ENCODE measurements at places on chromosomes 11 and 22.
A peak's percentile ranks its signal among the peaks of the same experiment; 100 is the strongest.

GRCh38 chr22:43289976-43290721 is 53.0 kb downstream of the SCUBE1 start:
- DNase-seq, result no peak

DNA sequence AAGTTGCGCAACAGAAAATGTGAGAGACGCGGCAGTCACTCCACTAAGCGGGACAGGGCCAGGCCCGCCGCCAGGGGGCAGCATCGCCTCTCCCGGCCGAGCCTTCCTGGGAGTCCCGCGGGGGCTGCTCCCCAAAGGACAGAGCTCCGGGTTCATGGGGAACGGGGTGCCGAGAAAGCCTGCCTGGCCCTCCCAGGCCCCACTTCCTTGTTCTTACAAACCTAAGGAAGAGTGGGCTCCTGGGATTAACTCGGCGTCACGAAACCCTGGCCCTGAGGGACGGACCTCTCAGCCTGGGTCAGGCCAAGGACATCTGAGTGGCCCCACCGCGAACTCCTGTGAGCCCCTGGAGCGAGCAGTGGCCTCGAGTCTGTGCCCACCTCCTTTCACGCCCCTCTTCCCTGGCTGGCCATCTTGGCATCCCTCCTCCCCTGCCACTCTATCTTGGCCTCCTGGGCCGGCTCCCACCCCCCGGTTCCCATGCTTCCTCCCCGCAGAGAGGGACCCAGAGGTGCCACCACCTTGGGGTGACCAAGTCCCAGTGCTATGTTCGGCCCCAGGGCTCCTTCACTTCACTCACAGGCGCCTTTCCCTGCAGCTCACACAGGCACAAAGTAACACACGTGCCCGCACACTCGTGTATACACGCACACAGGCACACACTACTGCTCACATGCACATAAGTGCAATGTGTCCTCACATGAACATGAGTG is 99.9 kb upstream of the FGF3 start:
- DNase-seq, result peak; percentile 39

GRCh38 chr11:75420224-75421034 is 12.6 kb downstream of the KLHL35 start:
- DNase-seq, result no peak

DNA sequence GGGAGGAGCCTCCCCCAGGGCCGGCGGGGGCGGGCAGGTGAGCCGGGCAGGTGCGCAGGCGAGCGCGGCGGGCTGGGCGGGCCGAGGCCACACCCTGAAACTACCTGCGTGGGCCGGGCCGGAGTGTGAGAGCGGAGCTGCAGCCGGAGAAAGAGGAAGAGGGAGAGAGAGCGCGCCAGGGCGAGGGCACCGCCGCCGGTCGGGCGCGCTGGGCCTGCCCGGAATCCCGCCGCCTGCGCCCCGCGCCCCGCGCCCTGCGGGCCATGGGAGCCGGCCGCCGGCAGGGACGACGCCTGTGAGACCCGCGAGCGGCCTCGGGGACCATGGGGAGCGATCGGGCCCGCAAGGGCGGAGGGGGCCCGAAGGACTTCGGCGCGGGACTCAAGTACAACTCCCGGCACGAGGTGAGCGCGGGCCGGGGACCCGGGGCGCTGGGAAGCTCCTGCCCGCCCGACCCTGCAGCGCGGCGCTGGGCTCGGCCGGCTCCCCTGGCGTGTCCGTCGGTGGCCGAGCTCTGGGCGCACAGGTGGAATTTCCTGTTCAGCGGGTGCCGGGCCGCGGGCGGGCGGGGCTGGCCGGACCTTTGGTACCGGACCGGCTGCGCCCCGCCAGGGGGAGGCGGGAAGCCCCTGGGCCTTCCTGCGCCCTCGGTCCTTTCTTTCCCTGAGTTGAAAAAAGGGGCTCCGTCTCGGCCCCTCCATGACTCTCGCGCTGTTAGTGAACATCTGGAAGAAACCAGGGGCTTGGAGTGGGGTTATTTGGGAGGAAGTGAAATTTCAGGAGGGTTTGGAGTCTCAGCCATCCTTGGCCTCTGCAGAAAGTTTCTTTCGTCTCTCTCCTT is at the start of gene ST14:
Gene ST14 (plus strand): TSS at position 126 of the 841 bp plus-strand sequence. CDS start 198 bp downstream, at position 324.
- no peak for DNase-seq

DNA sequence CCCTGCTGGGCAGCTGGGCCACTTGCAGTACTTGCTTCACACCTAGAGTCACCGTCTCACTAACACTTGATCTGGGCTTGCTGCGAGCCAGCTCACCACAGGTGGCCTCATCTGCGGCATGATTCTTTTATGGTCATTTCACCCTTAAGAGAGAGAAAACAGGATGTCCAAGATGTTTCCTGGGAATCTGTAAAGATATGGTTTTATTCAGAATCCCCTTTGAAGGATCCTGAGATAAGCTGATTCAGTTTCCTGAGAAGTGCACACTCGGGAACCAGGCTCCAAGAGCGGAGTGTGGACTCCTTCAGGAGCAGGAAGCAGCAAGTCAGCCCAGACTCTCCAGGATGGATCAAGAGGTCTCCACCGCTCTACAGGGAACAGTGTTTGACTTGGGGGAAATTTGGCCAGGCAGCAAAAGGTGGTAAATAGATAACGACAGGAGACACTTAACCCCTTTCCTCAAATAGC is 21.8 kb upstream of the TP53AIP1 start:
- DNase-seq, result no peak

GRCh38 chr11:14290422-14290821 is 68.6 kb downstream of the RRAS2 start:
- DNase-seq, result no peak

DNA sequence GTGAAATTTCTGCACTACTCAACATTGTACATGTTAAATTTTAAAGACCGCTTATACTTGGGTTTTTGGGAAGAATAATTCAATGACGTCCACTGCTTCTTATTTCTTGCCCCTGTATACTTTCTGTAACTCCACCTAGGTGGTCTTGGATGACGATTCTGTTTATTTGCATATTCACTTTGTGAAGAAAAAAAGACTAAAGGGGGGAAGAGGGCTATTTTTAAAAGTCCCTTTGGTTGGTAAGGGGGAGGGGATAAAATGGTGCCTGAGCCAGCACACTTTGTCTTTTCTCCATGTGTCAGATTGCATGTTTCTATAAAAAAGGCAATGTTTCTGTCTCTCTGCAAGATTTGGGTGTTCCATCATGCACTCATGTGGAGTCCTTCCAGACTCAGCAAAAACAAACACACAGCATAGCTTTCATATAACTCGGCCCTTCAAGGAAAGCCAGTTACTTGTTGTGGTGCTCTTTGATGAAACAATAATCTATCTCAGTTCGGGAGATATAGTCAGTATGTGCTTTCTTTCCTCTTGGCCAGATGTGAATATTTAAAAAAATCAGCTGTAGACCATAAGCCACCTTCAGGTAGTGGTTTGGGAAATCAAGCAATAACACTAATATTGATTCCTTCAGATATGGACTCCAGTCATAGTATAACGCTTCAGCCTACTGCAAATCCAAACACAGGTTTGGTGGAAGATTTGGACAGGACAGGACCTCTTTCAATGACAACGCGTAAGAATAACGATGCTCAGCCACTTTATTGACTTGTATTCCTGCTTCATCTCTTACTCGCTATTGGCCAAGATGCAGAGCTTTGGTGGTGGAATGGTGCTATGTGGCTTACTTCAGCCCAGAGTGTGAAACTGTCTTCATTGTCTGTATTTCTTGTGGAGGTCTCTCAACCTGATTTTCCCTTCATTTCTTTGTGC is 68.8 kb downstream of the CD44 start:
- DNase-seq, result no peak

- no peak for DNase-seq
Observed at GRCh38 chr11:69003866-69004367, 9.1 kb downstream of the MRGPRF start.

GRCh38 chr22:40341604-40342003 is 4.7 kb upstream of the ADSL start:
- no peak for DNase-seq
